ENCODE measurements at places on chromosomes 7 and 10.

GRCh38 chr10:119344381-119344780 lies 137.0 kb downstream of the GRK5 start:
- DNase-seq, result no peak

DNA sequence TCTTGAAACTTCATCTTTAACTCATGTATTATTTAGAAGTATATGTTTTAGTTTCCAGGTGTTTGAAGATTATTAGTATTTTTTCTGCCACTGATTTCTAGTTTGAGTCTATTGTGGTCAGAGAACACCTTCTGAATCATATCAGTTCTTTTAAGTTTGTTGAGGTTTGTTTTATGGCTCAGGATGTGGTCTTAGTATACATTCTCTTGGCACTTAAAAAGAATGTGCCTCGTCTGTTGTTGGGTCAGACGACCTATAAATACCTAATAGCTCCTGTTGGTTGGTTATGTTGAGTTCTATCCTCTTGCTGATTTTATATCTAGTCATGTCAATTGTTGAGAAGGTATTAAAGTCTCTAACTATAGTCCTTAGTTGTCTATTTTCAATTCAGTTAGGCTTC lies 15.9 kb downstream of the TDRD1 start:
- DNase-seq, result no peak

DNA sequence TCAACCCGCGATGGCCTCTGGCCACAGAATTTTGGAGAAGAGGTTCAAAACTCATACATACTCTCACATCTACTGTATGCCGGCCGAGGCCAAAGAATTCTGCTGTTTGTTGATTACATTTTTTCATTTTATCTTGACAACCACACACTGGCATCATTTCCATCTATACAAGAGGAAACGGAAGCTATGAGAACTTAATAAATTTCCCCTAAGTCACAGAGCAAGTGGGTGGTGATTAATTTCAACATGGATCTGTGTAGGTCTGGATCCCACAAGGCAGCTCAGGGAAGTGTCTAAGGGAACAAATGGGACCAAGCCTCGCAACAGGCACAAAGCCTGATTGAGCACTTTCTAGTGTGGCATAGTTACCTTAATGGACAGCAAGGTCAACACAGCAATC lies 18.0 kb downstream of the ELMO1 start:
- no peak for DNase-seq

GRCh38 chr7:134343796-134344195 lies 27.1 kb upstream of the SLC35B4 start:
- no peak for DNase-seq

DNA sequence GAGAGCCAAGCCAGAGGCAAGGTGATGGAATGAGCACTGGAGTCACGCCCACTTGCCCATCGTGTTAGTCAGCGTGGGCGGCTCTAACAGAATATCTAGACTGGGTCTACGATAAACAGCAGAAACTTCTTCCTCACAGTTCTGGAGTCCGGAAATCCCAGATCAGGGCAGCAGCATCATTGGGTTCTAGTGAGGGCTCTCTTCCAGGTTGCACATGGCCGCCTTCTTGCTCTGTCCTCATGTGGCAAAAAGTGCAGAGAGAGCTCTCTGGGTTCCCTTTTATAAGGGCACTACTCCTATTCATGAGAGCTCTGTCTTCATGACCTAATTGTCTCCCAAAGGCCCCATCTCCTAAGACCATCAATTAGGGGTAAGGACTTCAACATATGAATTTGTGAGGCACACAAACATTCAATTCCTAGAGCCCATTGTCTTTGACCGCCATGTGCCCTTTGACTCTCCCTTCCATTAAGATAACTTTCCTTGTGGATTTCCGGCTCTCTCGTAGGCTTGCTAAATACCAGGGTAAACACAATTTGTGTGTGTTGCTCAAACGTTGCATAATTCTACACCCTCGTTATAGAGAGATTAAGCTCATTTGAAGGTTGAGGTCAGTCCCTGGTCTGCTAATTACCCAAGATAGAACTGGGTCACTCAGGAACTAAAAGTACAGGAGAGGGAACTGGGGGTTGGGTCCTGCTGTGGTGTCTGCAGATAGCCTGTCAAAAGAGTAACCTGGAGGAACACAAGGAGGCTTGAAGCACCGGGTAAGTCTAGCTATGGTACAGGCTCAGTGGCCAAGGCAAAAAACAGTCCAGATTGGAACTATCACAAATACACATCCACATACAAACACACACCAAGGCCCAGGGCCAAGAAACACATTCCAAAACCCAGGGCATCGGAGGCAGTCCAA lies 28.7 kb upstream of the USP6NL start:
- DNase-seq, result no peak

DNA sequence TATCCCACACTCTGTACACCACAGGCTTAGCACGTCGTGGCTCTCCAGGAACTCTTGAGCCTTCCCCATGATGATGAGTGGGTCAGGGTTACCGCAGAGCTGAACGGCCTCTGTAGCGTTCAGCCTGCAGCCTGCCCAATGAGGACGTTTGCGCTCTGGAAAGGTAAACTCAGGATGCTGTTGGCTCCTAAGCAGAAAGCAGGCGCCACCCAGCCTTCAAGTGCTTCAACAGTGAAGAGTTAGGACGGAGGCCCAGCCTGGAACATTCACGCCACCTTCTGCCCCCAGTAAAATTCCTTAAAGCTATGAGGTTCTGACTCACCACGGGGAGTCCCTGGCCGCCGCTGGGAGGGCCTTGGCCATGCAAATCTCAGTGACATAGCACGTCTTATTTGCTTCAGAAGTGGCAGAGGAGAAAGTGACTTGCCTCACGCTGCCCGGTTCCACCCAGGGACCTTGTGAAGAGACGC lies 161.5 kb upstream of the SH2B2 start:
- no peak for DNase-seq

GRCh38 chr7:105825371-105825770 lies 51.0 kb downstream of the ATXN7L1 start:
- no peak for DNase-seq

DNA sequence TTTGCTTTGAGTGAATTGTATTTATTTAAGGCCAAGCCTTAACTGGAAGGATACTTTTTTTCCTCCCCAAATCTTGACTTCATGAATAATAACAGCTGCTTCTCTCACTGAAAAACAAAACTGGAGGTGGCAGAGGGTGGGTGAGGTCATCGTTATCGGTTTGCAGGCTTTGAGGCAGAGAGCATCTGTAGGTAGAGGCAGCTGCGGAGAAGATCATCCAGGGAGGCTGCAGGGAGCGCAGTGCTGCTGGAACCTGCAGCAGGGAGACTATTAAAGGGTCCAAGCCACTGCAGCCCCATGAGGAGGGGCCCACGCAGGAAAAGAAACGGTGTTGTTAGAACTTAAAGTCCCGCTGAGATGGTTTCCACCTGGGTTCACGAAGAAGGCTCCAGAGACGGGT lies 112.1 kb upstream of the SDK1 start:
- no peak for DNase-seq

DNA sequence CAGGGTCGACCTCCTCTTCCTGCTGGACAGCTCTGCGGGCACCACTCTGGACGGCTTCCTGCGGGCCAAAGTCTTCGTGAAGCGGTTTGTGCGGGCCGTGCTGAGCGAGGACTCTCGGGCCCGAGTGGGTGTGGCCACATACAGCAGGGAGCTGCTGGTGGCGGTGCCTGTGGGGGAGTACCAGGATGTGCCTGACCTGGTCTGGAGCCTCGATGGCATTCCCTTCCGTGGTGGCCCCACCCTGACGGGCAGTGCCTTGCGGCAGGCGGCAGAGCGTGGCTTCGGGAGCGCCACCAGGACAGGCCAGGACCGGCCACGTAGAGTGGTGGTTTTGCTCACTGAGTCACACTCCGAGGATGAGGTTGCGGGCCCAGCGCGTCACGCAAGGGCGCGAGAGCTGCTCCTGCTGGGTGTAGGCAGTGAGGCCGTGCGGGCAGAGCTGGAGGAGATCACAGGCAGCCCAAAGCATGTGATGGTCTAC lies 46.9 kb downstream of the VWA2 start:
- no peak for DNase-seq

DNA sequence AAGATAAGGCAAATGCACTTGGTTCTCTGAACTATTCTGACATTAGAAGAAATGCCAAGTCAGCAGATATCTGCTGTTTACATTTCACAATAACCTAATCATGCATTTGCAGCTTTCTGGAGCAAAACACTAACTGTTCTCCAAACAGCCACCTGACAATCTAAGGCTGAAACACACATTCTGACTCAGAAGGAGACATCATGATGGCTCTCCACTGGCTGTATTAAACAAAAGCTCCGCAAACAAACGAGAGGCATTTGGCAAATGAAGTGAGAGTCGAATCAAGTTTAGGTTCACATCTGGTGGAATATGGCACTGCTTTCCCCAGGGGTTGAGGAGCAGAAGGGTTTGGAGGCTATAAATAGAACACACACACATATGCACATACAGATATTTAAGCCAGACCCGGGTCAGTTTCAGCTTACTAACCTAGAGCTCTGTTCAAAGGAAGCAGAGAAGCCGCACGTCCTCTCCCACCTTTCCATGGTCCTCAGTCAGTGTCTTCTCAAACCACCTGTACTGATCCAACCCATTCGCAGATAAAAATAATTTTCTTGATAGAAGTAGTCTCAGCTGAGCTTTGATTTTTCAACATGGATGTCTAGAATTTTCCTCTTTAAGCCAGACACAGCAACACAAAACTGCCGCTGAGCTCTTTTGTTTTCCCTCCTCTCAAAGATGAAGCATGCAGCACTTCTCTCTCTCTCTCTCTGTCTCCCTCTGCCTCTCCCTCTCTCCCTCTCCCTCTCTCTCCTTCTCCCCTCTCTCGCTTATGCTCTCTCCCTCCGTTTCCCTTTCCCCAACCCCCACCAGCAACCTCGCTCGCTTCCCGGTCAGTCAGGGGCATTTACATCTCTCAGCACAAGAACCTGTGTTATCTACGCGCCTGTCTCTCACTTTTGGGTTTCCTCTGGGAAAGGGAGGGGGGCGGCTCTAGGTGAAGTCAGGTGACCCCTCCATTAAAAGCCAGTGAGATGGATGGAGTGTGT lies 682.8 kb downstream of the MAGI2 start:
- no peak for DNase-seq

- DNase-seq, result no peak
These were observed 78.1 kb downstream of the ARL4A start for GRCh38 chr7:12765431-12766100.

Measured in stimulated activated CD4-positive, alpha-beta T cell treated with anti-CD3 and anti-CD28 coated beads, TNF-alpha, amount 100 ng/mL, for 1 hour (primary cell).